ENCODE measurements at places on chromosomes 4 and X.
A peak's percentile ranks its signal among the peaks of the same experiment; 100 is the strongest.

- no peak overlapping the region for H3K4me3 ChIP-seq
- no peaks in the 10 kb centered on the region for H3K27me3 ChIP-seq
- no peak overlapping the region for H3K27ac ChIP-seq
- no peak for DNase-seq
- H3K4me1 ChIP-seq = peaks cover 1% of the 10 kb centered on the region
Observed at GRCh38 chrX:100944601-100945000, 15.9 kb upstream of the XKRX start.

GRCh38 chrX:43139645-43140044, 361.7 kb upstream of the PPP1R2C start:
- no peaks in the 10 kb centered on the region for H3K36me3 ChIP-seq
- DNase-seq = no peak
- H3K4me3 ChIP-seq = no peak overlapping the region
- H3K27me3 ChIP-seq = no peaks in the 10 kb centered on the region
- H3K27ac ChIP-seq = no peak overlapping the region

- no peak overlapping the region for H3K27ac ChIP-seq
- H3K4me3 ChIP-seq = no peak overlapping the region
- DNase-seq = no peak
- H3K27me3 ChIP-seq = peaks cover 9% of the 10 kb centered on the region
Observed at GRCh38 chr4:56288663-56289062, 98.6 kb downstream of the AASDH start.

DNA sequence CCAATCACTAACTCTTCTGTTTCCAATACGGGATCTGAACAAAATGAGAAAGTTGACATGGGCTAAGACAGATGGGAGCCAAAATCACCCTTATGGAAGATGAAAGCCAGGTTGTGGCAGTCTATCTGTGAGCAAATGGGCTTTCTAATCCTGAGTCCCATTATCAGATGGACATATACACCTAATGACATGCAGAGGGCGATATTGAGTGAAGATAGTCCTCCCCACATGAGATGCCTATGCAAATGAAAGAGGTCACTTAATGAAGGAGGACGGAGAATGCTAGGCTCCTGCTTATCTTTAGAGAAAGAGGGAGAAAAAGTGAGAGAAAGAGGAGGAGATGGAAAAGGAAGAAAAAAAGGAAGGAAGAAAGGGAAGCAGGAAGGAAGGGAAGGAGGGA, 547.5 kb downstream of the NLGN4X start:
- no peaks in the 10 kb centered on the region for H3K4me1 ChIP-seq
- no peaks in the 10 kb centered on the region for H3K36me3 ChIP-seq
- H3K27me3 ChIP-seq = no peaks in the 10 kb centered on the region
- no peak overlapping the region for H3K27ac ChIP-seq
- no peak overlapping the region for H3K4me3 ChIP-seq
- DNase-seq = no peak

GRCh38 chr4:40909363-40909876, 159.7 kb downstream of the NSUN7 start:
- no peaks in the 10 kb centered on the region for H3K27me3 ChIP-seq
- no peak overlapping the region for H3K4me3 ChIP-seq
- H3K36me3 ChIP-seq = no peaks in the 10 kb centered on the region
- DNase-seq = no peak
- no peak overlapping the region for H3K27ac ChIP-seq

GRCh38 chr4:142351958-142352357, 494.1 kb downstream of the INPP4B start:
- peaks cover 38% of the 10 kb centered on the region for H3K36me3 ChIP-seq
- no peaks in the 10 kb centered on the region for H3K27me3 ChIP-seq
- peaks cover 92% of the 10 kb centered on the region for H3K4me1 ChIP-seq
- H3K4me3 ChIP-seq = peak overlapping the region; percentile 13
- peak overlapping the region; percentile 60 for H3K27ac ChIP-seq
